Mesothelial cell of epicardium (in vitro differentiated cells): ENCODE measurements at places on chromosomes 16 and 17.
A peak's percentile ranks its signal among the peaks of the same experiment; 100 is the strongest.

DNA sequence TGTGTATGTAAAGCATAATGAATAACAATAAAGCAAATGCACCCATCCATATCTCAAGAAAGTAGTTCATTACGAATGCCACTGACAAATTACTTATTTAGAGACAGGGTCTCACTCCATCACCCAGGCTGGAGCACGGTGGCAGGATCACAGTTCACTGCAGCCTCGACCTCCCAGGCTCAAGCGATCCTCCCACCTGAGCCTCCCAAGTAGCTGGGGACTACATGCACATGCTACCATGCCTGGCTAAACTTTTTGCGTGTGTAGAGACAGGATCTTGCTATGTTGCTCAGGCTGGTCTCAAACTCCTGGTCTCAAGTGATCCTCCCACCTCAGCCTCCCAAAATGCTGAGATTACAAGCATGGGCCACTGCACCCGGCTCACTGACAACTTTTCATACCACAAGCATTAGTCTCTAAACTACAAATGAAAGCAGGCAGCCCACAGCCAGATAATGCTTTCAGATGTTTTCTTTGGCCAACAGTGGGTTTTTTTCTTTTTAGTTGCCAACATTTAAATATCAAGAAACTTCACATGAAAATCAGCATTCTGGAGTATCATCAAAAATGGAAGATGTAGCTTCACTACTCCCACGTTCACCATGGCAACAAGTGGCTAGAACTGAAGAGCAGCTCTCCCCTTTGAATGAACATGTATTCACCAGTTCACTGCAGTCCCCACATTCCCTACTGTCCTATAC, 7.7 kb downstream of the ARHGAP17 start:
- H3K27me3 ChIP-seq: no peaks in the 10 kb centered on the region
- H3K4me3 ChIP-seq: no peak overlapping the region
- no peak overlapping the region for H3K27ac ChIP-seq
- DNase-seq: no peak
- H3K4me1 ChIP-seq: peaks cover 11% of the 10 kb centered on the region

DNA sequence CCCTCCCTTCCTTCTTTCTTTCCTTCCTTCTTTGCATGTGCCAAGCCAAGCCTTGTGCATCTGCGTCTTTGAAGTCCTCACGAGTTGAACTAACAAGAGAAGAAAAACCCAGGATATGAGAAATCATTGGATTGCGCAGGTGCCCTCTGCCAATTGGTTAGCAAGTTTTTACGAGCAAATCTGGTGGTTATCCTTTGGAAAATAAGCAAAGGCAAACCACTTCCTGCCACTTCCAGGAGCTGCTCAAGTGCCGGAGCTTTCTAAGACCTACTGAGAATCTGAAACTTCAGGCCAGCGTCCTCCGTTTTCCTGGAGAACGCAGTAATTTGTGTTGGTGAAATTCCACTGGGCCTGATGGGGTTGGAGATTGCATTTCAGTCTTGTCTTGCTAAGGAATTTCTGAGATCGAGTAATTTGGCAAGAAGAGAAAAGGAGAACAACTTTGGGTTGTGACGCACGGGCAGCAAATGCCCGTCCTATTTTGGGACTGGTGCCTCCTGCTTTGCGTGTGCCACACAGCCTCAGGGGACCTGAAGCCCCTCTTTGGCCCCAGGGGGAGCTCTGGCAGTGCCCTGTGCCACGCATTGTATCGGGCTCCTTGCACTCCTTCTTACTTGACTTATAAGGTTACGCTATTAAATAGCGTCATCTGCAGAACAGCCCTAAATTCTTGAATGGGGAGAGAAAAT, 56.4 kb downstream of the CMIP start:
- no peak for DNase-seq
- H3K36me3 ChIP-seq: no peaks in the 10 kb centered on the region
- H3K4me1 ChIP-seq: peaks cover 44% of the 10 kb centered on the region
- H3K27me3 ChIP-seq: no peaks in the 10 kb centered on the region
- peak overlapping the region; percentile 85 for H3K27ac ChIP-seq

DNA sequence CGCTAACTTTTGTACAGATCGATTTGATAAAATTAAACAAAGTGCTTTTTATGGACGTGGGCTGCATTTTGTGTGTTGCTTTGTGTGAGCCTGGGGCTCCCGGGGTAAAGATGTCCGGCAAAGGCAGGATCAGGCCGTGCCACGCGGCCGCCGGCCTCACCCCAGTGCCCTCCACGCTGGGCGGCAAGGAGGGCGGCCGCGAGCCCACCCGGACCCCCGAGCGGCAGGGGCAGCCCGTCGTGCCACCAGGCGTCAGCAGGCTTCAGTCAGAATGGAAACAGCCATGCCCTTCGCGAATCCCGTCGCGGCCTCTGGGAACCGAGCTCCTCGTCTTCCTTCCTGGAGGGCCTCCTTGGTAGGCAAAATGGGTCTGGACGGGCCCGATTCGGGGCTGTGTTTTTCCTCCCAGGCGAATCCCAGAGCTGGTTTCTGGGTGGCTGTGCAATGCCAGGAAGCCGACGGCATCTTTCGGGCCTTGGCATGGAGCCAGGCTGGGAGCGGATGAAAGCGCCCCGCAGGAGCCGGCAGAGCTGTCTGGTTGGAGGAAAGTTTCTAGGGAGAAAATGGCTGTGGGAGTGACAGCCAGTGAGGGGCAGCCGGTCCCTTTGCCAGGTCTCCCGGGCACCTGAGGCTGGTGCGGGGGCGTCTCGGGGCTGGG, 5.5 kb downstream of the SOX8 start:
- no peak for DNase-seq
- H3K4me3 ChIP-seq: no peak overlapping the region
- H3K36me3 ChIP-seq: no peaks in the 10 kb centered on the region
- peaks cover 2% of the 10 kb centered on the region for H3K4me1 ChIP-seq

GRCh38 chr16:30075503-30076275, at the start of gene PPP4C:
Gene PPP4C, plus strand, starts transcription at chr16:30075994. Its CDS starts 384 bp downstream, at chr16:30076378.
- peaks cover 15% of the 10 kb centered on the region for H3K36me3 ChIP-seq
- DNase-seq: peak; percentile 92
- H3K4me1 ChIP-seq: peaks cover 22% of the 10 kb centered on the region
- no peaks in the 10 kb centered on the region for H3K27me3 ChIP-seq
- peak within 1 kb of the TSS; percentile 97 for H3K27ac ChIP-seq

GRCh38 chr17:19945009-19945626, 32.5 kb downstream of the AKAP10 start:
- no peaks in the 10 kb centered on the region for H3K27me3 ChIP-seq
- H3K36me3 ChIP-seq: peaks cover 15% of the 10 kb centered on the region

- H3K36me3 ChIP-seq: peaks cover 1% of the 10 kb centered on the region
- peak overlapping the region; percentile 36 for H3K4me3 ChIP-seq
- H3K27ac ChIP-seq: peak overlapping the region; percentile 37
Observed at GRCh38 chr16:30561089-30561816, 3.1 kb upstream of the ZNF764 start.

GRCh38 chr17:77670173-77670572, 288.3 kb upstream of the TNRC6C start:
- H3K4me3 ChIP-seq: no peak overlapping the region
- H3K36me3 ChIP-seq: peaks cover 6% of the 10 kb centered on the region
- H3K4me1 ChIP-seq: peaks cover 3% of the 10 kb centered on the region
- H3K27ac ChIP-seq: no peak overlapping the region
- H3K27me3 ChIP-seq: peaks cover 21% of the 10 kb centered on the region

DNA sequence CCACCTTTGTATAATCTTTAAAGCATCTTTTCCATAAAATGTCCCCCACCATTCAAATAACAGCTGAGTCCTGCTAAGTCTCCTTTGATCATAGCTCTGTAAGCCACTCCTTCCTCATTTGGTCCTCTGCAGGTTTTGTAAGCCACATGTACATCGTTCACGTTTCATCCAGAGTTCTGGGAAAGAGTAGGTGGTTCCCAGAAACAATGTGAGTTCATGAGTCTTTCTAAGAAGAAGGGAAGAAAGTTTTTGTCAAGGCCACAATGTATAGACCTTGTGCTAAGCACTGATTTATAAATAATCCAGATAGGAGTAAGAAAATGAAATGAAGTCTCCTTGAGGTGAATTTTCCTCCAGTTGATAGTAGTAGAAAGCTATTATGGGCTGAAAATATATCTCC, 8.7 kb upstream of the ANKS4B start:
- H3K36me3 ChIP-seq: no peaks in the 10 kb centered on the region
- H3K4me3 ChIP-seq: no peak overlapping the region
- H3K27ac ChIP-seq: no peak overlapping the region
- H3K4me1 ChIP-seq: no peaks in the 10 kb centered on the region
- H3K27me3 ChIP-seq: peaks cover 40% of the 10 kb centered on the region

DNA sequence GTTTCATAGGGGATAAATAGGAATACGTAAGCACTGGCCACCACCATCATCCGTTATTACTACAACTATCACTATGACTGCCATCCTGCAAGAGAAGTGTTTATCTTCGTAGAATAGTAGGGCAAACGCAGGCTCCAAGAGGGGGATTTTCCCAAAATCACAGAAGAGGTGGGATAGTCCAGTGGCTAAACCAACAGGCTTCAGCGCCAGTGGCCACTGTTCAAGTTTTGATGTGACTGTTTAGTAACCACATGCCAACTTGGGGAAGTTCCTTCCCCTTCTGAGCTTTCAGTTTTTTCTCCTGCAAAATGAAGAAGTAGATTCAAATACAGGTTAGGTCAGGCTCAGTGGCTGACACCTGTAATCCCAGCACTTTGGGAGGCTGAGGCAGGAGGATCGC, 60.7 kb upstream of the GRIN2A start:
- no peak overlapping the region for H3K27ac ChIP-seq
- peaks cover 5% of the 10 kb centered on the region for H3K4me1 ChIP-seq
- H3K27me3 ChIP-seq: peaks cover 6% of the 10 kb centered on the region
- no peak for DNase-seq

DNA sequence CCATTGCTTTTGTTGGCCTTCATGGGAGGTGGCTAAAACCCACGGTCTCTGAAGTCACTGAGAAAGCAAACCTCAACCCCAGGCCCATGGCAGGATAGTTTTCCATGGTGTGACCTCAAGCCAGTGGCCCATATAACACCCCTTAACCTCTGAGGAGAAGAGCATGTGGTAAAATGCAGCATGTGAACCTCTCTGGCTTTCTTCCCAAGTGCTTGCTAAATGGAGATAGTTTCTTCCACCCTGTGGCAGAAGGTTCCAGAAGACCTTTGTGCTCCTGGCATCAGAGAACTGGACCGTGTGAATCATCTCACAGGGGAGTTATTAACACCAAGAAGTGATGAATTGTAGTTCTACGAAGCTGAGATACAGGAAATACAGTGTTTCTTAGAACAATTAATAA, 47.3 kb downstream of the MYOCD start:
- no peak overlapping the region for H3K27ac ChIP-seq
- no peaks in the 10 kb centered on the region for H3K36me3 ChIP-seq
- H3K27me3 ChIP-seq: no peaks in the 10 kb centered on the region
- no peak for DNase-seq

GRCh38 chr16:50268352-50268751, 2.0 kb downstream of the ADCY7 start:
- H3K27ac ChIP-seq: no peak overlapping the region
- peaks cover 1% of the 10 kb centered on the region for H3K36me3 ChIP-seq
- DNase-seq: no peak
- peaks cover 9% of the 10 kb centered on the region for H3K4me1 ChIP-seq
- H3K27me3 ChIP-seq: no peaks in the 10 kb centered on the region

- H3K27ac ChIP-seq: no peak overlapping the region
- peaks cover 29% of the 10 kb centered on the region for H3K4me1 ChIP-seq
- no peaks in the 10 kb centered on the region for H3K36me3 ChIP-seq
- no peak overlapping the region for H3K4me3 ChIP-seq
Observed at GRCh38 chr17:37829592-37830123, 84.8 kb upstream of the HNF1B start.

- peaks cover 2% of the 10 kb centered on the region for H3K27me3 ChIP-seq
- no peak for DNase-seq
- H3K27ac ChIP-seq: no peak overlapping the region
- H3K4me3 ChIP-seq: no peak overlapping the region
- no peaks in the 10 kb centered on the region for H3K36me3 ChIP-seq
- peaks cover 27% of the 10 kb centered on the region for H3K4me1 ChIP-seq
Observed at GRCh38 chr17:40705584-40705983, 2.0 kb upstream of the KRT24 start.

DNA sequence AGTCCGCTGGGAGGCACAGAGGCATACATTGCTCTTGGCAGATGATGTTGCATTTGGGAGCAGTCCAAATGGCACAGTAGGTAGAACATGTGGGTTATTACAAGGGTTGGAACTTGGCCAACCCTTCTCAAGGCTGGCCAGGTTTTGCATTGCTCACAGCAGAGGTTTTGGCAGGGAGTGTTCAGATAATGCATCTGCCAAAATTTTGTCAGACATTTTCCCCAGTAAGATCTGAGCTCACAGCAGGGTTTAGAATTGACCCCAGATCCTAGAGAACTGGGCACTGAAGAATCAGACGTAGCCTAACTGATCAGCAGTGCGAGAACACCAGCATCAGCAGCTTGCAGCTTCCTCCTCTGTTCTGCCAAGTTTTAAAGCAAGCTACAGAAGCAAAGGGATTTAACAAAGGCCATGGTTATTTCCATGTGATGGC, 468.8 kb upstream of the KIF2B start:
- DNase-seq: no peak
- H3K27ac ChIP-seq: no peak overlapping the region
- H3K36me3 ChIP-seq: no peaks in the 10 kb centered on the region
- H3K4me3 ChIP-seq: no peak overlapping the region

DNA sequence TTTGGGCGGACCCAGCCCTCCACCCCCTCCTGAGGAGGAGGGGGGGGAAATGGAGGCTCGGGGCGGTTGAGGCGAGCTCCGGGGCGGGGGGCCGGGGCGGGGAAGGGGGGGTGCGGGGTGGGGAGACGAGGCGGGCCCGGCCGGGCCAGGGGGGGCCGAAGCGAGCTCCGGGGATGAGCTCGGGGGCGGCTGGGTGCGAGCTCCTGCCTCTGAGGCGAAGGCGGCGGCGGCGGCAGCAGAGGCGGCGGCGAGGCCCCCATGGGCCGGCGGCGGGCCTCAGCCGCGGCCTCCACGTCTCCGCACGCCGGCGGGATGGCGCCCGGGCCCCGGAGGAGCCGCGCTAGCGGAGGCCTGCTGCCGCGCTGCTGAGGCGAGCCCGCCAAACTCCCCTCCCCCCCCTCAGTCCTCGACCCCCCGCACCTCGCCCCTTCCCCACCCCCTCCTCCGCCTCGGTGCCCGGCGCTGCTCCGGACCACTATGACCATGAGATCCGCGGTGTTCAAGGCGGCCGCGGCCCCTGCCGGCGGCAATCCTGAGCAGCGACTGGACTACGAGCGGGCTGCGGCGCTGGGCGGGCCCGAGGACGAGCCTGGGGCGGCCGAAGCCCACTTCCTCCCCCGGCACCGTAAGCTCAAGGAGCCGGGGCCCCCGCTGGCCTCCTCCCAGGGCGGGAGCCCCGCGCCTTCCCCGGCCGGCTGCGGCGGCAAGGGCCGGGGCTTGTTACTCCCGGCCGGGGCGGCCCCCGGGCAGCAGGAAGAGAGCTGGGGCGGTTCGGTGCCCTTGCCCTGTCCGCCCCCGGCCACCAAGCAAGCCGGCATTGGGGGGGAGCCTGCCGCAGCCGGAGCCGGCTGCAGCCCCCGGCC, 596 bp downstream of the MSL1 start:
- no peaks in the 10 kb centered on the region for H3K27me3 ChIP-seq
- peak; percentile 46 for DNase-seq
- H3K4me1 ChIP-seq: peaks cover 27% of the 10 kb centered on the region

GRCh38 chr17:41620583-41621434, 3.6 kb downstream of the KRT17 start:
- no peak for DNase-seq
- no peak overlapping the region for H3K27ac ChIP-seq
- peaks cover 69% of the 10 kb centered on the region for H3K4me1 ChIP-seq
- no peak overlapping the region for H3K4me3 ChIP-seq
- H3K27me3 ChIP-seq: no peaks in the 10 kb centered on the region

GRCh38 chr17:33596899-33597298, 303.8 kb upstream of the ASIC2 start:
- no peak overlapping the region for H3K4me3 ChIP-seq
- peaks cover 67% of the 10 kb centered on the region for H3K27me3 ChIP-seq
- no peaks in the 10 kb centered on the region for H3K36me3 ChIP-seq
- H3K27ac ChIP-seq: no peak overlapping the region

GRCh38 chr16:66598111-66598510, 6.4 kb upstream of the CMTM3 start:
- H3K27me3 ChIP-seq: no peaks in the 10 kb centered on the region
- DNase-seq: no peak
- peaks cover 12% of the 10 kb centered on the region for H3K4me1 ChIP-seq
- H3K27ac ChIP-seq: no peak overlapping the region
